ENCODE measurements at places on chromosomes 7 and 10.

- ATAC-seq = no peak
These were observed 292.1 kb downstream of the BBS9 start for GRCh38 chr7:33421429-33421828.

GRCh38 chr10:49502358-49502757 lies 36.6 kb downstream of the ERCC6 start:
- ATAC-seq = no peak

DNA sequence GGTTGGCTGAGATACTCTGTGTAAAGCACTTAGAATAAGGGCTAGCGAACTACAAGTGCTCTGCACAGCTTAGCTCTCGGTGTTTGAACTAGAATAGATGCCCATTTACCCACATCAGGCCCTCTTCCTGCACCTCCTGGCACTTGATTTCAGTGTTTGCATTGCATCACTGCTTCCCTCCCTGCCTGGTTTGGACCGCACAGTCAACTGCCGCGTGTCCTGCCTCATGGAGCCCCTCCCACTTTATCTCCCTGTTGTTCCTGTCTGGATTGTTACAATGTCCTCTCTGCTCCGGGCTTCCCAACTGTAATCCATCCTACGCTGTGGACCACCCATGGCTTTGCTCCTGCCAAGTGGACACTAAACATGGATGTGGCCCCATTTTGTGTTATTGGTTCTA lies 2.3 kb downstream of the FAM107B start:
- no peak for ATAC-seq

DNA sequence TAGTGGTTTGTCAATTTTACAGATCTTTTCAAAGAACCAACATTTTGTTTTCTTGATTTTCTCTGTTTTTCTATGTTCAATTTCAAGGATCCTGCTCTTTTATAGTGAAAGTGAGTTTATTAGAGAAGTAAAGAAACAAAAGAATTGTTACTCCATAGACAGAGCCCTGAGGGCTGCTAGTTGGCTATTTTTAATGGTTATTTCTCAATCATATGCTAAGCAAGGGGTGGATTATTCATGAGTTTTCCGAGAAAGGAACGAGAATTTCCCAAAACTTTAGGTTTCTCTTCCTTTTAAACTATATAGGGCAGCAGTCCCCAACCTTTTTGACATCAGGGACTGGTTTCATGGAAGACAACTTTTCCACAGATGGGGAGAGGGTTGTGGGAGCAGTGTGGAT lies 165.0 kb downstream of the CCSER2 start:
- ATAC-seq = no peak

- no peak for ATAC-seq
These were observed 203.9 kb upstream of the GPR26 start for GRCh38 chr10:123462246-123462645.

- ATAC-seq = peak; percentile 28
These were observed 186.4 kb downstream of the FAM107B start for GRCh38 chr10:14588084-14588937.

DNA sequence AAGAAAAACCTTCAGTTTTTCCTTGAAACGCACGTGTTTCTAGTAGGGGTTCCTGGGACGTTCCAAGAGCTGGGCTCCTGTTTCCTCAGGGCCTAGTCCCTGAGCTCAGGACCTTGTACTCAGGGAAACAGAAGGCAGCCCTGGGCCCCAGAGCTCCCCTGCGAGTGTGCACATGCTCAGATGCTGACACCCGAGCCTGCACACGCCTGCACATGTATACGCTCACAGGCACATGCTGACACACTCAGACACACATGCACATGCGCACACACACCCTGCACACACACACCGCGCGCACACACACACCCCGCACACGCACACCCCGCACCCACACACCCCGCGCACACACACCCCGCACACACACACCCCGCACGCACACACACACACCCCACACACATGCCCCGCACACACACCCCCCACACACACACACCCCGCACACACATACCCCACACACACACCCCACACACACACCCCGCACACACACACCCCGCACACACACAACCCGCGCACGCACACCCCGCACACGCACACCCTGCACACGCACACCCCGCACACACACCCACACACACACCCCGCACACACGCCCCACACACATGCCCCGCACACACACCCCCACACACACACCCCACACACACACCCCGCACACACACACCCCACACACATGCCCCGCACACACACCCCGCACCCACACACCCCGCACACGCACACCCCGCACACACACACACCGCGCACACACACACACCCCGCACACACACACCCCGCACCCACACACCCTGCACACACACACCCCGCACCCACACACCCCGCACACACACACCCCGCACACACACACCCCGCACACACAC lies 52.2 kb downstream of the CALML3 start:
- no peak for ATAC-seq

- ATAC-seq = peak; percentile 84
These were observed 49.7 kb downstream of the BZW2 start for GRCh38 chr7:16695621-16696237.

DNA sequence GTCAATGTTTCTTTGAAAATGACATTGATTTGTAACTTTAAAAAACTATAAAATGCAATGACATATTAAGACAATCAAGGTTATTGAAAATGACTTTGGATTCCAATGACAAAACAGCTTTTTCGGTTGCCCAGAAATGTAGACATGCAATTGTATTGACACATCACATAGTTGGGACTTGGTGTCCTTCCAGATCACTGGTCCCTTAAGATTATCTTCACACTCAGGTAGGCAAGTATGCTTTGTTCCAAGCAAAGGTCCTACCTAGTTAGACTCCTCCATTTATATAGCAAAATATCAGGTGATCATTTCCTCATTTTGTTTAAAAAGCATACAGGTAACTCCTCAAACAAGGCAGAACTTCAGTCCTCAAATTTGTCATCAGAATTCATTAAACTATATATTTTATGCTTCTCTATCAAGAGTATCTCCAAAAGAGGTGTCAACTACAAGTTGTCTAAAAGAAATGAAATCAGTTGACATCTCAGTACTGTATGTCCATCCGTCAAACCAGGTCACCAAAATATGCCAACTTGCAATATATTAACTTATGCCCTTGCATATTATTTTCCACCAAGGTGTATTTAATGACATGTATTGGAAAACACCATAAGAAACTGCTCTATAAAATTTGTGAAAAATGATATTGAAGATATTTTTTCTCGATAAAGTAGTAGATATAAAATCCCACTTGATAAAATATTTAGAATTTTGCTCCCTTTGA lies 64.6 kb downstream of the TSPAN12 start:
- no peak for ATAC-seq

DNA sequence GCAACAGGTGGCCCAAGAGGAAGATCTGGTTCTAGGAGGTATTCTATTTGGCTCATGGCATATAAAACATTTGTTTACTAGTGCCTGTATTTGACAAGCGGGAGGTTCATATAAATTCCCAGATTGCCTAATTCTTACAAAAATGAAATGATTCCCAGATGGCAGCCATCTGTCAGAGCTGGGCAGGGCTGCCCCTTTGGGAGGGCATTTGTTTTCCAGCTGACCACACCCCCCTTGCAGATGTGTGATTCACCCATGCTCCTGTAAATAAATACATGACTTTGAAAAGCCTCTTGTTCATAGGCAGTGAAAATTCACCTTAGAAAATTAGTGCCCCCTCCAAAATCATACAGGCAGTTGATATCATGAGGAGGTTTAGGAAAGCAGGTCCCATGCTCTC lies 8.6 kb downstream of the VWC2 start:
- ATAC-seq = no peak
